ENCODE measurements at places on chromosomes 7 and 10. TPM values are rescaled to one million over a fixed set of nuclear protein-coding genes. Genes with fewer than 3 reads are reported as not detected.

The BMPR1A gene
- total RNA-seq = 74.2 TPM

The ITGA8 gene
- total RNA-seq = 5.6 TPM

DNA sequence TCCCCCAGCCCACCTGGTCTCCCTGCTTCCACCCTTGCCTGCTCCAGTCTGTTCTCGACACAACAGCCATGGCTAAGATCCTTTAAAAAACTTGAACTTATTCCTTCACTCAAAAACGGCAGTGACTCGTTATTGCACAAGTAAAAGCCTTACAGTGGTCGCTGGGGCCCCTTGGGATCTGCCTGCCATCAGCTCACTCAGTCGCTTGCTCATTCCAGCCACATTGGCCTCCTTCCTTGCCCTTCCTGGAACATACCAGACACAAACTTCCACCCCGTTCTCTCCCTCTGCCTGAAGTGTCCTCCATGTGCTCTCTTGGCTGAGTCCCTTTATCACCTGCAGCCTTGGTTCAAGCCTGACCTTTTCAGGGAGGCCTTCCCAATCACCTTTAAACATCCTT, 4.7 kb downstream of the CCNY start:
- peak overlapping the region; percentile 74 for H3K27ac ChIP-seq
- no peaks in the 10 kb centered on the region for H3K36me3 ChIP-seq
- H3K4me1 ChIP-seq = peaks cover 49% of the 10 kb centered on the region
- H3K27me3 ChIP-seq = no peaks in the 10 kb centered on the region
- no peak for DNase-seq

DNA sequence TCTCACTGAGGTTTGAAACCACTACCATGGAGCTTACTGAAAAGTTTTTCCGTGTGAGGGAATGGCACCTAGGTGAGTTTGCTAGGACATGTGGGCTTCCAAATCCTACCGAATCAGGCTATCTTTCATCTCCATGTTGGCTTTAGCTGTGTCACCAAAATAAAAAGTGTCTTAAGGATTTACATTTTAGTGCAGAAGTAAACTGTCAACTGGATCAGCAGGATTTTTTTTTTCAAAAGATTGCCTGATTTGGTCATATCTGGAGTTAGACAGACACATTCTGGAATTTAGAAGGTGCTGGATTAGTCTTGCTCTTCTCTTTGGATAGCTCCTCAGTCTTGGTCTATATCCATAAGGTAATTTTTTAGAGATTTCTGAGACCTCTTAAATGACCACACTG, 5.5 kb downstream of the ARID5B start:
- DNase-seq = no peak
- no peaks in the 10 kb centered on the region for H3K27me3 ChIP-seq
- H3K4me3 ChIP-seq = no peak overlapping the region
- H3K4me1 ChIP-seq = peaks cover 28% of the 10 kb centered on the region
- peaks cover 6% of the 10 kb centered on the region for H3K36me3 ChIP-seq
- no peak overlapping the region for H3K27ac ChIP-seq

Data from chondrocyte (in vitro differentiated cells).